ENCODE measurements at places on chromosomes 6 and 20. TPM values are rescaled to one million over a fixed set of nuclear protein-coding genes. Genes with fewer than 3 reads are reported as not detected.
A peak's percentile ranks its signal among the peaks of the same experiment; 100 is the strongest.

GRCh38 chr6:122623279-122623678 is 13.1 kb downstream of the PKIB start:
- peak; percentile 11 for DNase-seq

GRCh38 chr20:46814366-46815232 is 80.0 kb upstream of the EYA2 start:
- peak; percentile 72 for DNase-seq

- DNase-seq = no peak
Measured at GRCh38 chr6:99011151-99011550, 63.4 kb upstream of the FBXL4 start.

DNA sequence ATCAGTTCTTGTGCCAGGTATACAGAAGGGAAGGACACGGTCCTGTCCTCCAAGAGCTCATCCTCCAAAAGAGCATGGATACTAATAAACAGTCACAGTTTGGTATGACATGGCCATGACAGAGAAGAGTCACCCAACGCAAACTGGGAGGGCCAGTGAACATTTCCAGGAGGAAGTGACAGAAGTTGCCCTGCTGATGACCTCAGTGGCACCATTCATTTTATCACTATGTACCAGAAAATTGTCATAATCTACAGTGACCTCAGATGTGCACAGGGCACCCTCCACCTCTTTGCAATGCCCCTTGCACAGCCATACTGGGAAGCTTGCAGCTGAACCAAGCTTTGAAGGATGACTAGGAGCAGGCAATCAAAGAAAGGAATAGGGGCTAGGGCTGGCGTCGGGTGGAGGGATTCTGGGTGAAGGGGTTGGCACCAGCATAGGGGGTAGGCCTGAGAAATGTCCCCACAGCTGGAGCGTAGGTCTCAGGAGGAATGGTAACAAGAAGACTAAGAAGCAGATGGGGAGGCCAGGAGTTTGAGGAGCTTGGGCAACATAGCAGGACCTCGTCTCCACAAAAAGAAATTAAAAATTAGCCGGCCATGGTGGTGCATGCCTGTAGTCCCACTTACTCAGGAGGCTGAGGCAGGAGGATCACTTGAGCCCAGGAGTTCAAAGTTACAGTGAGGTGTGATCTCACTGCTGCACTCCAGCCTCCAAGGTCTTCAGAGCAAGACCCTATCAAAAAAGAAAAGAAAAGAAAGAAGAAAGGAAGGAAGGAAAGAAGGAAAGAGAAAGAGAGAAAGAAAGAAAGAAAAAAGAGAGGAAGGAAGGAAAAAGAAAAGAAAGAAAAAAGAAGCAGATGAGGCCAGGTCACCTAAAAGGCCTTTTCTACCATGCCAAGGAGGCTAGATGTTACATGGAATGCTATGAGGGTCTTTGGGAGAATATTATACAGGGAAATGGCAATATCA is 65.3 kb upstream of the SNX9 start:
- no peak for DNase-seq

DNA sequence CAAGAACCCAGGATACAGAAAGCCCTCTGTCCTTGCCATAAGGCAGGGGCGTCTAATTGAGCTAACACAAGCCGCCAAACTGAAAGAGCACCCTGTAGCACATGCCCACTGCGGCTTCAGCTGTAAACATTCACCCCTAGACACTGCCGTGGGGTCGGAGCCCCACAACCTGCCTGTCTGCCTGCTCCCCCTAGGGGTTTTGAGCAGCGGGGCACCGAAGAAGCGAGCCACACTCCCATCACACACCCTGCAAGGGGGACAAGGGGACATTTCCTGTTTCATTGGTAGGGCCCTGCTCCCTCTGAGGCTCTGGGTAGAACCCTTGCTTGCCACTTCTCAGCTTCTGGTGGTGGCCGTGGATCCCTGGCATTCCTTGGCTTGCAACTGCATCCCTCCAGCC is 45.2 kb upstream of the BCLAF1 start:
- no peak for DNase-seq

GRCh38 chr6:129287231-129288177 is 404.6 kb downstream of the LAMA2 start:
- DNase-seq = no peak

- no peak for DNase-seq
Measured at GRCh38 chr20:10007747-10008146, 27.0 kb upstream of the ANKEF1 start.

DNA sequence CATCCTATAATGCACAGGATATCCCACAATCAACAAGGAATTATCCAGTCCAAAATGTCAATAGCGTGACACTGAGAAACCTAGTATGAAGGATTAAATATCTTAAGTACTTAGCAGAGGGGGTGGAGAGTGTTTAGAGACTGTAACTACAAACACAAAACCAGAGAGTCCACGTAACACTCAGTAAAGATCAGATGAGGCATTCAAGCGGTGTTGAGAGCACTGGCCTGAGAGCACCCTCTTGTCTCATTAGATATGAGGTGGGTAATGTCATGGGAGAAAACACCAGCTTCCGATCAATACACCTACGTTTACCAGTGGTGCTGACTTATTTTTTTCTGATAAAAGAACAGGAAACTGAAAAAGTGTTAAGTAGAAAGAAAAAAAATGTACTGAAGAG is 2.3 kb downstream of the FAM184A start:
- no peak for DNase-seq

- DNase-seq = no peak
Measured at GRCh38 chr6:80126657-80127345, 20.3 kb downstream of the BCKDHB start.

GRCh38 chr6:167272151-167272550 is 19.0 kb upstream of the UNC93A start:
- DNase-seq = no peak

DNA sequence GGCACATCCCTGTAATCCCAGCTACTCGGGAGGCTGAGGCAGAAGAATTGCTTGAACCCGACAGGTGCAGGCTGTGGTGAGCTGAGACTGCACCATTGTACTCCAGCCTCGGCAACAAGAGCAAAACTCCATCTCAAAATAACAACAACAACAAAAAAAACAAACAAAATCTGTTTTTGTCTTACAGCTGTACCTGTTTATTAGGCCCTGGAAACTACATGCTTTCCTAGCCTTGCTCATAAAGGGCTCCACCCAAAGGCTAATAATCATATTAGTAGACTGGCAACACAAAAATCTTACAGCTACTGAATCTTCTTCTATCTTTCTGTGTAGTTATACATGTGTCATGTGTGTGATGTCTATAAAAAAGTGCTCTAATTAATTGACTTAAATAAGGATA is 503.9 kb upstream of the EYS start:
- no peak for DNase-seq

DNA sequence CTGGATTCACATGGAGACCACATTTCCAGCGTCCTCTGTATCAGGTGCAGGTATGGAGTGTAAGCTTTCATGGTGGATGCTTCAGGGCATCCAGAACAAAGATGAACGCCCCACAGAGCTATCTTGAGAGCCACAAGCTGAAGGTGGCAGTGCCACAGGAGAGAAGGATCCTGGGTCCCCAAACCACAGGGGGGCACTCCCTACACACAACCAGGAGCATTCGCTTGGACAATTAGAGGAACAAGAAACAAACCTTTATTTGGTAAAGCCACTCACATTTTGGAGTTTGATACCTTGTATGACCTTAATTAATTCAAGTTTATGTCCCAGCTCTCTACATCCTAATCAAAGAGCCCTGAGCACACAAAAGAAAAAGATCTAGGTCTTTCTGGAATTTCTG is 406.3 kb downstream of the PREX1 start:
- DNase-seq = no peak

GRCh38 chr20:51525241-51526105 is 17.0 kb downstream of the NFATC2 start:
- no peak for DNase-seq

DNA sequence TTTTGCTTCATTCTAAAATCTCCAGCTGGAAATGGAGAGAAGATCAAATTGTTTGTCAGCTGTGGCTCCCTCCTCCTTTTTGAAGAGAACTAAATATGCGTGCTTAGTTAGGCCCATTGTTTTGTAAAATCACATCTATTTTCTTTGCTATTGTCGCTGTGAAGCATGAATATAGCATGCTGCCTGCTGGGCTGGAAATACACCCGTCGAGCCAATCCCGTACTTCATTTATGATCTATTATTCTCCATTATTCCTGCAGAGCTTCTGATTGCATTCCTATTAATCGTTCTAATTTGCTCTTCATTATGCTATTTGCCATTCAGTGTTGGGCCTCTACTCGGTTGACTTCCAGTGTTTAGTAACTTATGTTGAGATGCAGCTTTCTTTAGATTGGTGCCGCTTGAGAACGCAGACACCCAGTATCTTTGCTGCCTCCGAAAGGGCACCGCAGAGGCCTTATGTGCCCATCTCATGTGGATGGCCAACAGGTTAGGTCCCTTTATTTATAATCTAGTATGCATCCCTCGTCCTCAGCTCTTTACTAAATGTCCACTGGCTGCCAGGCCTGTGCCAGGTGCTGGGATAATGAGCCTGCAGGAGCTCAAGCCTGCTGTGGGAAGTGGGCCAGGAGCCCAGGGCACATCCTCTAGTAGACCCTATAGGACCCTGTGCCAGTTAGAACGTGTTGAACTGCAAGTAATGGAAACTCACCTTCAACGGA is 45.6 kb downstream of the FAM50B start:
- DNase-seq = no peak

DNA sequence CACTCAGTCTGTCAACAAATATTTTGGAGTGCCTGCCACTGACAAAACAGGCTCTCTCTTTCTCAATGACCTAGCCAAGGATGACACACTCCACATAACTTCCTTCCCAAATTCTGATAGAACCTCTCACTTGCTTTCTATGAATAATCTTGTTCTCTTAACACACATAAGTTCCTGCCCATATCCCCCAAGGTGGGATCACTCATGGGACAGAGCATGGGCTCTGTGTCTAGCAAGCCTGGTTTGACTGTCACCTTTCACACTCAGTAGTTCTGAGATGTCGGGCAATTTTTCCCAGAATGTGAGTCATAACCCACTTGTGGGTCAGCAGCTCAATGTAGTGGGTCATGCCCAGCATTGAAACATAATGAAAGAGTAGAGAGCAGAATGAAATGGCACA is 78.1 kb downstream of the LRFN2 start:
- no peak for DNase-seq

DNA sequence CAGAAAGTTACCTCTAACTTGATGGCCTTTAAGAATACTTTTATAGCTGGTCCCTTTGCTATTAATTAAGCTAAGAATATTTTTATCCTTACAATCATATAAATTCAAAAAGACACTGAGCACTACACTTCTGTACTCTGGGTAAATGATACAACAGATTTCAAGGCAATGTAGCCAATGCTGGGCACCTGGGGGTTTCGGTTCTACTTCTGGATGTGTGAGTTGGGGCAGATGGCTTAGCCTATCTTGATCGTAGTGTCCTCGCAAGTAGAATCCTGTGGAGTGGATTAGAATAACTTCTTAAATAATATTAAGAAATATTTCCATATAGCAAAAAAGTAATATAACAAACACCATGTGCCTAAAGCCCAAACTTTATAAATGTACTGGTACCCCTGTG is 96.9 kb upstream of the NT5E start:
- no peak for DNase-seq

- DNase-seq = no peak
Measured at GRCh38 chr20:6599876-6600735, 167.4 kb upstream of the BMP2 start.

DNA sequence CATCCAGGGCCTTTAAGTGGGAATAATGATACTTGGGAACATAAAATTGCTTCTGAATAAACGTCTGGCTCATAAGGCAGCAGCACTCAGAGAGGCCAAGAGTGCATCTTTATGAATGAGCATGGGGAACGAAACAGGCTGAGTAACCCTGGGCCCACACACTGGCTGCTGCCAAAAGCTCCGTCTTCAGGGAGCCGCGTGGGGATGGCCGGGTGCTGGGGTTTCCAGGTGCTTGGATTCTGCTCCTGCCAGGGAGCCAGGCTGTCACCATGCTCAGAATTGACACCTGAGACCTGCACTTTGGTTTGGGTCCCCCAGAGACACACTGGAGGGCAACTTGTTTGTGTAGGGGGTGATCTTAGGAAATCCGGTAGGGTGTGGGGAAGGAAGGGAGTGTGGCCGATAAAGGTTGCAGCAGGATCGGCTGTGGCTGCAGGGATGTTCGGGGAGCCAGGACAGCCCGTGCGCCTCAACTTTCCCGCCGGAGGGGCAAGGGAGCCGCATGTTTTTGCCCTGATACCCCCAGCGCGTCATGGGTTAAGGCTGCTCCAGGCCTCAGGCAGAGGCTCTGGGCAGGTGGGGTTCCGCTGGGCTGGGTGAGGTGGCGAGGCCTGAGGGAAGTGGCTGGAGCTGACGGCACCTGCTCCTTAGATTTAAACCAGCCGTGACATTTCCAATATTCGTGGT is 101.8 kb downstream of the YTHDF1 start:
- no peak for DNase-seq

DNA sequence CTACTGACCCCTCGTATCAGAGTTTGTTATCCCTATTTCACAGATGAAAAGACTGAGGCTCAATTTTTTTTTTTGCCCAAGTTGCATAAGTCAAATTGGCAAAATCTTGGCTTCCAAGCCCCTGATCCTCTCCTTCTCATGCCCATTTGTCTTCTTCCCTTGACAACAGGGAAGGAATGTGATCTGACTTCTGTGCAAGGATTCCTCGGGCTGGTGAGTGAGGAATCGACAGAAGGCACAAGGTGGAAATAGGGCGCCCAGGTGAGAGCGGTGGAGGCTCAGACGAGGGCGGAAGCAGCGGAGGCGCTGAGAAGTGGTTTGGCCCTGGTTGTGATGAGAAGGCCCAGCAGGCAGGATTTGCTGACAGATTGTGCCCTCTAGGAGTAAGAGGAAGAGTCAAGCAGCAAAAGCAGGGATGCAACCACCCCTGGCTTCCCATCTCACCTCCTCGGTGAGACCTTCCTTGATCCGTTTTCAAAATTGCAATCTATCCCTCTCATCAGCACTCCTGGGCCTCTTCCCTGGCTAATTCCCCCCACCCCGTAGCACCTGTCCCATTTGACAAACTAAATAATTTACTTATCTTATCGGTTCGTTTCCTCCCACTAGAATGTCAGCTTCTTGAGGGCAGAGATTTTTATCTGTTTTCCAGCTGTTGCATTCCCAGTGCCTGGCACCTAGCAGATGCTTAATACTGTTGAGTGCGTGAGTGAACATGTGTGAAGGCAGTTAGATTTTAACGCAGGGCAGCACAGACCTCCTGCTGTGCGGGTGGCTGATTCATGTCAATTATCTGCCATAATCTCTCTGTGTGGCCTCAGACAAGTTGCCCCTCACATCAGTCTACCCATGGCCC is 3.7 kb upstream of the SIRPA start:
- no peak for DNase-seq

- DNase-seq = no peak
Measured at GRCh38 chr6:105058316-105058715, 101.4 kb downstream of the LIN28B start.

PGC gene
- total RNA-seq = 225 TPM

SYCP2 gene
- total RNA-seq = 0.25 TPM

NFATC2 gene
- total RNA-seq = 3.3 TPM

CGAS gene
- not detected for total RNA-seq

KCNQ5 gene
- not detected for total RNA-seq

PNLDC1 gene
- total RNA-seq = not detected

HLA-DMA gene
- 0.71 TPM for total RNA-seq

GHRH gene
- total RNA-seq = not detected

All from HepG2 (cell line).